ENCODE measurements at places on chromosomes 7 and 10. TPM values are rescaled to one million over a fixed set of nuclear protein-coding genes. Genes with fewer than 3 reads are reported as not detected.

GRCh38 chr7:70446448-70447143 is 685.3 kb upstream of the GALNT17 start:
- no peak for DNase-seq

GRCh38 chr10:49518982-49519578 is 19.8 kb downstream of the ERCC6 start:
- DNase-seq = no peak

DNA sequence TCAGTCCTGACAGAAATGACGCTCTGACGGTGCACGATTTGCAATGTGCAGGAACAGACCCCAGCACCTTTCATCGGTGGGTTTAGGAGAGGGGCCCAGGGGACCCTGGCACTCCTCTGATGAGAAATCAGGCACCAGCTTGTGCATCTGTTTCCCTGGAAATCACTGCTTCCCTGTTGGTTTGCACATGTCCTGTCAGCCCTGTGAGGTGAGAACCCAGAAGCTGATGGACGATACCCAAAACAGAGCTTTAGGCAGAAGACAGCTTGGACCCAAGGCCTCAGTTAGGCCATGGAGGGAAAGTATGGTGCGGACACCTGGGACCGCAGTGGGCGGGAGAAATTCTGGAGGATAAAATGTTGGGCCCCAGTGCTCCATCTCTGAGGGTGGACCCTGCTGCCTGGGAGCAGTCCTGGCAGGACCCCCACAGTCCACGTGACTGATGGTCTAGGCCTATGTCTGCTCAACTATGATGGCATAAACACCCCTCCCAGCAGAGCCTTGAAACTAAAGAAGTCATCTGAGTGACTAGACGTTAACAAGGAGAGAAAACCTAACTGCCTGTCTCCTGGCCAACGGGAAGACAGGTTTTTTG is 242.8 kb downstream of the PTPRN2 start:
- peak; percentile 12 for DNase-seq

DNA sequence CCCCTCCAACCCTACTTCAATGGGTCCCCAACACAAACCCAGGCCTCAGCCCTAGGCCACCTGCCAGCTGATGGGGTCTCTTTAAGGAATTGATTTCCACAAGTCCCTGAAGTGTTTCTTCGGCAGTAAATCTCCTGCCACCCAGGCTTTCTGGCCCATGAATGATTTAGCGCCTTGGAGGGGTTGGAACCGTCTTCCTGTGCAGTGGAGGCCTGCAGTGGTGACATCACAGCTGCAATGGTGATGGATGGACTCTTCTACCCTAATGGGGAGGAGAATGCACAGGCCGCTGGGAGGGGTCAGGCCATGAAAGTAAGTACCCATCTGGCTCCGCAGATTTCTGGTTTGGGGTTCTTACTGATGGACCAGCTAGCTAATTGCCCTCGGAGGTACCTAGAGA is 163.8 kb downstream of the UBE2H start:
- no peak for DNase-seq

TMEM229A gene
- total RNA-seq = 0.27 TPM

GATA3 gene
- 2.6 TPM for total RNA-seq
